HCEC 1CT (cell line): ENCODE measurements at places on chromosomes 13 and 19.

DNA sequence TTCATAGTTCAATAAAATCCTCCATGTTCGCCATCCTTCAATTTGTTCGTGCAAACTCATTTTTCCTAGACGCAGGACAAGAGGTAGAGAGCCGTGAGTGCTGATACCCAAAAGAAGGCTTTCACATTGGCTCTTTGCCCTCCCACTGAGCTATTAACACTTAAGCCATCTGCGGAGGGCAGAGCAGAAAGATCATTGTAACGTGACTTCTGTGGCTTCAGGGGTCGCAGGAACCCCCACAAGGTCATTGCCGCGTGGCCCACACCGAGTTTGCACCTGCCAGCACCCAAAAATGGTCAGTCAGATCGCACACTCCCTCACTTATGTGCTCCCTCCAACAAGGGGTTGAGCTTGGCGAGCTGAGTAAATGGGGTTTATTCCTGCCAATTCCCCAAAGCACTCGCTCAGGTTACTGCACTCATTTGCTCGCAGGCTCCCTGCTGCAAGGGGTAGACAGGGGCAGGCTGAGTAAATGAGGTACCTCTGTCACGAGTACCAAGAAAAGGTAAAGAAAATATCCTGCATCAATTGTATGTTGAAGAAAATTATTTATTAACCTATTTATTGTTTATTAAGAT is 144.1 kb downstream of the PRR20E start:
- DNase-seq = no peak

DNA sequence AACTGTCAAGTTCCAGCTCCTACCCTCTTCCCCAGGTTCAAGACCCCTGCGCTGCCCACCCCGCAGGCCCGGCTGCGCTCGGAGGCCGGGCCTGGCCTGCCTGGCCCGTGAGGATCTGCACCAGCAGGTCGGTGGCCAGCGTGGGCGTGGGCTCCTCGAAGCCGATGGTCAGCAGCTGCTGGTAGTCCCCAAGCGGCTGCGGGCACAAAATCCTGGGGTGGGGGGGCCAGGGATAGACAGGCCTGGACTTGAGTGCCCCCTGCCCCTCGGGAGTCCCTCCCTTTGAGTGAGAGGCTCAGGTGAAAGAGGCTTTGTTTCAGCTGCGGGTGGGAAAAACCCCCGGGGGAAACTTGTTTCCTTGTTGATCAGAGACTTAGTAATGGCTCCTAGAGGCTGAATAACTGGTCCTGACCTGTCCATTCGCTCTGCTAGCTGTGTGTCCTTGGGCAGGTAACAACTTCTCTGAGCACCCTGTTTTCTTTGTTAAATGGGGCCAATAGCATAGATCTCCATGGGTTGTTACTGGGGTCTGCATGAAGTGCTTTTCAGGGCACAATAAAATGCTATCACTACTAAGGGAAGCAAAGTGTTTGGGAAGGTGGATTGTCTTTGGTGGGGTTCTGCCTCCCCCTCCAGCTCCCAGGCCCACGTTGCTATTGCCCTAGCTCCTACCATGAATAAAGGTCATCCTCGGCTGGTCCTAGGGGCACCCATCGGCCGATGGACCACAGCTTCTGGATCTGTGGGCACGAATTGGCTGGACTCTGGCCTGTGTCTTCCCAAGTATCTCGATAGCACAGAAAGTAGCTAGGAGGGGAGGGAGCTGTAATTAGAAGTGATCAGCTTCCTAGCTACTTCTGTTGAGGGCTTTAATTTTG is 3.5 kb downstream of the C19orf67 start:
- DNase-seq = no peak

GRCh38 chr19:48591021-48591420 is 15.5 kb upstream of the SPACA4 start:
- peak; percentile 28 for DNase-seq

GRCh38 chr19:43684326-43684725 is 14.4 kb upstream of the PLAUR start:
- DNase-seq = no peak

DNA sequence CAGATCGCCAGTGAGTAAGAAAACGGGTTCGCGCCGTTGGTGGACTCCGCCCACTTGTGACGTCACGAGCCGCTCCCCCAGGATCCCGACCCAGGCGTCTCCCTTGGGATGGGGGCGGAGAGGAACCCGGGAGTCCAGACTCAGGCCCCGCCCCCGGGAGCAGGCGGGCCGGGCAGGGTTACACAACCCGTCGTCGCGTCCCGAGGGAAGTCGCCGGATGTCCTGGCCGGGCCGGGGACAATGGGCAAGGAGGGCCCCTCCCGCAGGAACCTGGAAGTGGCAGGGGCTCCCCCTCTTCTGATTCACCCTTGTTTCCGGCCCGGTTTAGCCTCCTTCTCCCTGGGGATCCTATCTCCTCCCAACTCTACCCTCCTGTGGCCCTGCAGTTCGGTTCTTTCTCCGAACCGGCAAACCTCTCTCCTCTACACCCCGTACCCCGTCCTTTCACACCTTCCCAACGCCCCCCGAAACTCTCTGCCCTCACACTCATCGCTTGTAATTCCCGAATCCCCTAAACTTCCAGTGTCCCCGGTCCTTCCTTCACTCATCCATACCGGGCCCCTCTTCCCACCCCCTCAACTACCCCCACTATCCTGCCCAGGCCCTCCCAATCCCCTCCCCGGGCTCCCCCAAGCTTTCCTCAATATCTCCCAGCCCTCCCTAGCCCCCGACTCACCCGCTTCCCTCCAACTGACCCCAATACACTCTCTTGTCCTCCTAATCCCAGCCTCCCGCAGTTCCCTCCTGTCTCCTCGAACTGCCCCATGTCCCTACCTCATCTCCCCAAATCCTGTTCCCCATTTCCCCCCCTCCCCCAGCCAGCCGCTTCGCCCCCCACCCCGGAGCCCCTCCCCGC is 20.0 kb upstream of the ERCC1 start:
- DNase-seq = peak; percentile 93

DNA sequence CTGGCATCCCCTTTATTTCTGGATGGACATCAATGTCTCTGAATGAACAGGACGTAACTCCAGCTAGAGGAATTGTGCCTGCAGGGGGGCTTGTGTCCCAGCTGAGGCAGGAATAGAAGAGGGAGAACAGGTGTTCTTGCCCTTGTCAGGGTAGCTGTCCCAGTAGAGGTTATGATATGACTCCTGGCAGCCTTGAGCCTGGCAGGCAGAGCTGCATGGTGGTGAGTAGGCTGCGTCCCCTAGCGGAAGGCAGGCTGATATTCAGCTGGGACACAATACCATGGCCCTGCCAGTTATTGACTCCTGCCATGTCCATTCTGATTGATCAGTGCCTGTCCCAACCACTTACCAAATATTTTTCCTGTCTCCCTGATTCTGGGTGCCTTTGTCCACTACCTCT is 197.2 kb downstream of the RAP2A start:
- DNase-seq = no peak

DNA sequence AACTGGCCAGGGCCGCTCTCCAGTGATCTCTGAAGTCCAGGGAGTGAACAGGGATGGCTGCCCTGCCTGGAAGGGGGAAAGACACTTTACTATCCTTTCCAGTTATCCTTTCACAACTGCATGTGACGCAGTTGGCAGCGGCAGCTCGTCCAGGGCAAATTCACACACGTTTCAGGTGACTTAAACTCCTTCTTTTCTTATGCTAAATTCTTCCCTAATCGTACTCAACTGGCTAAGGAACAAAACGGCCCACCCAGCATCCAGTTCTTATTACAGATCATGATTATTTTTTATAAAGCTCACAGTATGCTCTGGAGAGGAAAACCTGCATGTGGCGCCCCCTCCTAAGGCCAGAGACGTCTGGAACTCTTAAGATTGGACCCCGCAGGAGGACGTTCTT is 767.1 kb downstream of the UQCRFS1 start:
- DNase-seq = no peak

- DNase-seq = peak; percentile 43
These were observed 7.2 kb downstream of the WDR18 start for GRCh38 chr19:991174-991931.

GRCh38 chr19:46480415-46480814 is 9.1 kb upstream of the PNMA8A start:
- DNase-seq = peak; percentile 77

GRCh38 chr13:83880275-83881139 is 1.8 kb downstream of the SLITRK1 start:
- DNase-seq = no peak

- DNase-seq = no peak
These were observed 14.7 kb upstream of the KCTD4 start for GRCh38 chr13:45215392-45216077.
